NCI-H510A (cell line): ENCODE measurements at places on chromosomes 16 and 17.
A peak's percentile ranks its signal among the peaks of the same experiment; 100 is the strongest.

DNA sequence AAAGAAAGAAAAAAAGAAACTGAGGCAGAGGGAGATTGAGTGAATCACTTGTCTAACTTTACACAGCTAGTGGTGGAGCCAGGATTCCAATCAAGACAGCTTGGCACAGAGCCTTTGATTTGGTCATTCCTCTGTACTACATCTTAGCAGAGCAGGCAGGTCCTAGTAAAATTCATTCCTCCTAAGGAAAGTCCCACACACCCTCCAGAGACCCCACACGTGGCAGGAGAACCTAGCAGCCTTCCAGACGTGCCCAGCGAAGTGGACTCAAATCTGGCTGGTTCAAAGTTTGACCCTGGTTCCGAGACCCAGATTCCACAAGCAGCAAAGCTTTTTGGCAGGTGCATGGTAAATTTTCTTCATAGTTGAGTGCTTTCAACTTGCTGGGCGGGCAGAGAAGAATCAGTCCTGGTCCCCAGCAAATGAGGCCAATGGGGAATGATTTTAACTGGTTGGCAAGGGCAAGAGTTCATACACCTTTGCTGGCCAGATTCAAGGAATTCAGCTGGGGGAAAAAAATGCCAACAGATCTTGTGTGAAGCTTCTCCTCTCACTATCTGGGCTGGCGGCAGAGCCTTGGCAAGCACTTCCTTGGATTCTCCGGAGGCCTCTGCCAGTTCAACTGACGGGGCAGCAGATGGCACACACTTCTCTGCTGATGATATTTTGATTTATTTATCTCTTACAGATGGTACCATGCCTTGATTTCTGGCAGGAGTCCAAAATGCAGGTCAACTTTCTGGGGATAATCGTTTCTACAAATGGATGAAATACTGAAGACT lies 82.4 kb downstream of the GSG1L start:
- DNase-seq: no peak

DNA sequence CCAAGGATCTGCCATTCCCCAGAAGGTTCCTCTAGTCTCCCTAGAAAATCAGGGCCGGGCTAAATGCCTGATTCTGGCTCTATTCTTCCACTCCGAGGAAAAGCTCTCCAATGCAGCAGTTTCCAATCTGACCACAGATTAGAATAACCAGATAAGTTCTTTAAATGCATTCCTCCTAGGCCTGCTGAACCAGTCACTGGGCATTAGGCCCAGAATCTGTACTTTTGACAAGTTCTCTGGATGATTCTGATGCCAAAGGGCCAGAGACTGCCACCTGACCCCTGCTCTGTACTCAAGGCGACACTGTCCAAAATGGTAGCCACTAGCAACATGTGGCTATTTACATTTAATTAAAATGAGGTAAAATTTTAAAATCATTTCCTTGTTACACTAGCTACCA lies 22.3 kb downstream of the MAP3K14 start:
- DNase-seq: no peak

DNA sequence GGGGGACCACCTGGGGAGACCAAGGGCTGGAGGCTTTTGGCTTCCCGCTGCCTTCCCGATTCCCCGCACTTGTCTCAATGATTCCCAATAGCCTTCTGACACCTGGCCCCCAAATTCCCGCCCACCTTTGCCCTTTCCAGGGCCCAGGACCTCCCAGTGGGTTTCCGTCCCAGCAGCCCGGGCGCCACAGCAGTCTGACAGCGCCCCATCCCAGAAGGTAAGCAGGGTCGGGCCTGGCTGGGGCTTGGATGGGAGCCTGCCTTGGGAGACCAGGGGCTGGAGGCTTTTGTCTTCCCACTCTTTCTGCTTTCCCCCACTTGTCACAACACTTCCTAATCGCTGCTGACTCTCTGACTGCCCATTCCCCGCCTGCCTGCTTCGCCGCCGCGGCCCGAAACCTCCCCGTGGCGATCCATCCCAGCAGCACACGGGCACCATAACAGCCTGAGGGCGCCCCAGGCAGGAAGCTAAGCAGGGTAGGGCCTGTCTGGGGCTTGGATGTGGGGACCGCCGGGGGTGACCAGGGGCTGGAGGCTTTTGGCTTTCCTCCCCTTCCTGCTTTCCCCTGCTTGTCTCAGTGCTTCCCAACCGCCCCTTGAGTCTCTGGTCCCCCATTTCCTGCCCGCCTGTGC lies 2289.3 kb downstream of the TP53TG3F start:
- no peak for DNase-seq

DNA sequence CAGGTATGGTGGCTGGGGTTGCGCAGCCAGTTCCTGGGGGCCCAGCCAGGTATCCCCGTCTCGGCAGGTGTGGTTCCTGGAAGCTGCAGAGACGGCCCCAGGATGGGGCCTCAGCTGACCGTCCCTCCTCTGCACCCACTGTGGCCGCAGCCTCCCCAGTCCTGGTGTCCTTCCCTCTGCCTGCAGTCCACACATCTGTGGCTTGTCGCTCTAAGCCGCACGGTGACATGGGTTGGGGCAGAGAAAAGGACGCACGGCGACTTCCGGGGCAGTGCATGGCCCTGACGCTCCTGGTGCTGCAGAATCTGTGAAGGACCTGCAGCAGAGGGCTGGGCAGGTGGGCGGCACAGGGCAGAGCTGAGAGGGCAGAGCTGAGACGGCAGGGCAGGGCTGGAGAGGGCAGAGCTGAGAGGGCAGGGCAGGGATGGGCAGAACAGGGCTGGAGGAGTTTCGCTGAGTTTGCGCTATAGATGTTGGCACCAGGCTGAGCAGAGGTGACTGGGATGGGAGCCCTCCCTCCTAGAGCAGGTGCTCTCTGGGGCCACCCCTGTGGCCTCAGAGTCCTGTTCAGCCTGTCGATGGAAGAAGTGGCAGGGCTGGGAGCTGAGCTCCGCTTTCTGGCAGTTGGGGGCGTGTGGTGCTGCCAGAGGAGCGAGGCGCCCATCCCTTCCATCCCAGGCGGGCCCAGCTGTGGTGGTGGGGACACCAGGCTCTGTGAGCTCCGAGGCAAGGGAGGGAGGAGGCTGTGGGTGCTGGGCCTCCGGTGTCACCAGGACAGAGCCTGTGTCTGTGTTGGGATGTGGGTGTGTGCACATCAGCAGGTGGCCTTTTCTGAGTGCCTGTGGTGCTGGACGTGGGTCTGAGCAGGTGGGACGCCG lies 23.0 kb downstream of the TSC2 start:
- peak; percentile 38 for DNase-seq

- DNase-seq: no peak
Observed at GRCh38 chr17:49022391-49022941, 25.3 kb downstream of the IGF2BP1 start.

GRCh38 chr17:4341616-4341977 lies 24.9 kb downstream of the UBE2G1 start:
- DNase-seq: no peak

GRCh38 chr17:21522755-21523336 lies 146.7 kb downstream of the KCNJ12 start:
- no peak for DNase-seq

DNA sequence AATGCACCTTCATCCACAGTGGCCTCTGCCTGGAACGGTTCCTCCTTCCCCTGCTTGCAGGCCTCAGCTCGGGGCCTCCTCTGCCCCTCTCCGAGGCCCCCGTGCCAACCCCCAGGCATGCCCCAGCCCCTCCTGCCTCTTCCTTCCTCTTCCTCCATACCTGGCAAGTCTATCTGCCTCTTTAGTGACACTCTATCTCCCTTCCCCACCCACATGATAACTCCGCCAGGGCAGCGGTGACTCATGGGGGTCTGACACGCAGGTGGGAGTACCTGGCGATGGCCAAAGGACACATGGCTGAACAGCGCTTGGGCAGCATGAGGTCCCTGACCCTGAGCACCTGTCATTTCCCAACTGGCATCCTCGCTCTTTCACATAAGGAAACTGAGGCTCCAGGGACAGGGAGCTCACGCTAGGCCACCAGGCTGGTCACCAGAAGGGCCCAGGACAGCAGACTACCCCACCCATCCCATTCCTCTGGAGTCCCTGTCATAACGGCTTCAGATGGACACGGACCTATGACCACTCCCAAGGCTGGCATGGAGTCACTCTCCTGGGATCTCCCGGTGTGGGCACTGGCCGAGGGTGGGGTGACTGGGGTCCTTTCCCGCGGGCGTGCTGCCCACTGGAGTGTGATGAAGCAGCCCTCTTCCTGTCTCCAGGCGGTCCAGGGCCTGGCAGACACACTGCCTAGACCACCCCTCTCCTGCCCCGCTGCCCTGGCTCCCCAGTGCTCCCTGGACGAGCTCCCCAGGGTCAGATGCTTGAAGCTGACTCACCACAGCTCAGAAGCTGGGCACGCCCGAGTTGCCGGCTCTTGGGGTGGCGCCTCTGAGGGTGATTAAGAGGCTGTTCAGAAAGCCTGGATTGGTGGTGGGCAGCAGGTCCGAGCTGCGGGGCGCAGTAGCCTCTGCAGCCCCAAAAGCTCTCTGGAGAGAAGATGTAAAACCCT lies 100.6 kb downstream of the ENGASE start:
- DNase-seq: no peak

- no peak for DNase-seq
Observed at GRCh38 chr17:19672009-19672750, 23.6 kb downstream of the ALDH3A2 start.

- no peak for DNase-seq
Observed at GRCh38 chr16:28572696-28573510, 19.2 kb downstream of the SGF29 start.

GRCh38 chr17:7321466-7321865 lies 6.3 kb upstream of the GPS2 start:
- no peak for DNase-seq

DNA sequence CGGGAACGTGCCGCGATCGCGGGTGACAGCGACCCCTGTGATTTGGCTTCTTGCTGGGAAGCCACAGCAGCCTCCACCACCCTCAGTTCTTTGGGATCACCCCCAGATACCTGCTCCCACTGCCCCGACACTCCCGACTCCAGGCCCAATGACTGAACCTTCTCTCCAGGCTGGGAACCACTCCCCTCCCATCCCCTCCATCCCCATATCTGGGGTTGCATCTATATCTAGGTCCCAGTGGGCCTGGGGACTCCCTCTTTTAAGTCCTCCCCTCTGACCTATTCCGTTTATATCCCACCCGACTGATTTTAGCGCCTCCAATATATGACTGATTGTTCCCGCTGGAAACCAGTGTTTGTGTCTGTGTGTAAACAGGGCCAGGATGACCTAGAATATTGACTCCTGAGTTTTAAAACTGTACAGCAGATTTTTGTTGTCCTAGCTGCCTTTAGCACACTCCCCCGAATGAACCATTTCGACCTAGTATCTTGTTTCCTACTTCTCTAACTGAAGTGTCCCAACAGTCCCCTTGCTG lies 667 bp downstream of the PSMD3 start:
- DNase-seq: no peak

DNA sequence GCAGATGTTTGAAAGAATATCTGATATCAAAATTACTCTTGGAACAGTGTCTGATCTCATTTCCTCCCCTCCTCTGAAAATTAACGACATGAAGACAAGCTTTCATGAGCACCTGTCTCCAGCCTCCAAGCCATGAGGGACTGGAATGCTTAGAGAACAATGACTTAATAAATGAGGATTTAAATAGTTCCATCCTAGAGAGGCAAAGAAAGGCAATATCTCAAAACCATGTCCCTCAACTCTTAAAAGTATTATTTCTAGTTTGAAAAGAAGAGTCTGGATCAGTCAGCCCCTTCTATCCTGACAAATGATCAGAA lies 137.5 kb downstream of the ANKFN1 start:
- DNase-seq: no peak

DNA sequence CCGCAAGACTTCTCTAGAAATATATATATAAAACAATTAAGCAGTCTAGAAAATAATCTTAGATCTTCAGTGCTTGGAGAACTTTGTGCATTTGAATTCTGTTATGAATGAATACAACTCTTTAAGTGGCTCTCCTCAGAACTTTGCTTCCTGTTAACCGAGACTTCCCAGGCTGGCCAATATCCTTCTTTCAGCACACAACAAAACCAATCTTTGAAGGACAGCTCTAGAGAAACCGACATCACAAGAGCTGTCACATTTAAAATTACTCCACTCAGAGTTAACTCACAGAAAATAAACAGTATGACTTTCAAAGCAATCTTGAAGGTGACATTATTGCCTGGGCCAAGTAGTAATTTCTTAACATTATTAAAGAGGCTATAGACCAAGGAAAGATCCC lies 49.7 kb upstream of the ITGA2B start:
- no peak for DNase-seq

GRCh38 chr17:8430966-8431365 lies 4.7 kb upstream of the NDEL1 start:
- DNase-seq: no peak

GRCh38 chr16:1610899-1611632 lies 806 bp downstream of the IFT140 start:
- no peak for DNase-seq

- no peak for DNase-seq
Observed at GRCh38 chr16:84607694-84608093, 10.2 kb downstream of the COTL1 start.

DNA sequence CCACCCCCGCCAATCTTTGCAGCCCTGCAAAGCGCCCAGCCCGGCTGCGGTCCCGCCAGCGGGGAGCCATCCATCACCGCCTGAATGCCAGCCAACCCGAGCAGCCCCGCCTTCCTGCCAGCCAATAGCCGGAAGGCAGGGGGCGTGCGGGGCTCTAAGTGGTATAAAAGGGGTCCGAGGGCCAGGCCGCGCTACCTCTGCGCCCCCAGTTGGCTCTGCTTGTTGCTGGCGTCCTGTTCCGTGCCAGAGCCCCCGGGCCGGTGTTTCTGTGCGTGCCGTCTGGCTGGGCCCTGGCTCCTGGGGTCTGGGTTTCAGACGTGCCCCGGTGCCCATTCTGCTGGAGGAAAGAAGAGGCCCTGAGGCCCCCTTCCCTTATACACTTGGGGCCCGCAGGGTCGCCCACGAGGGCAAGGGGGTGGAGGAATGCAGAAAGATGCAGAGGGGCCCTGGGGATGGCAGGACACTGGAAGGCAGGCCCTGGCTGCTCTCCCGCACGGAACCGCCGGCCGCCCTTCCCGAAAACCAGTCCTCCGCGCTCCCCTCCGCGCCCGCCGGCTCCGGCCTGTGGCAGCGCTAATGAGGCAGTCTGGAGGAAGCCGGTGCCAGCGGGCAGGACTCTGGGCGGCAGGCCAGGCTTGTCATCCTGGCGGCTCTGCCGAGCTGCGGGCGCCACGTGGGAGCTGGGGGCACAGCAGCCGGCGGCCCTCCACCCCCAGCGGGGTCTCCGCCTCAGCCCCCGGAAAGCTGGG lies 14.0 kb downstream of the COPZ2 start:
- DNase-seq: peak; percentile 90

DNA sequence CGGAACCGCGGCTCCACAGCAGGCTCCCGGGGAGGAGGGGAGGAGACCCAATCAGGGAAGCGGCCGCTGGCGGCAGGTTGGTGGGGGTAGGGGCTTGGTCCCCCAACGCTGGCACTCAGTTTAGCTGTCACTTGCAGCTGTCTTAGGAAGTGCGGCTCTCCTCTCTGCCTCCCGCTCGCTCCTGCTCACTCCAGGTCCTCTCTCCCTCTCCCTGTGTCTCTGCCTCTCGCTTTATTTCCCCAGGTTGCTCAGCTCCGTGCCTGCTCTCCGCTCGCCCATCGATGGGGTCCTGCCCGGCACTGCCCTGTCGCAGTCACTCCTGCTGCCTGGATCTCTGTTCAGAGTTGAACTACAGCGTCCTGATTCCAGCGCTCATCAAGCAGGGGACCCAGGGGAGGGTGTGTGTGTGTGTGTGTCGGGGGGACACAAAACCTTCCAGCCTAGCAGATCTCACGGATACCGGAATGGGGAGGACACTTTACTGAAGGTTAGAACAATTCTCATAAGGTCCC lies 145.6 kb downstream of the ENGASE start:
- DNase-seq: no peak

GRCh38 chr16:67563708-67564468 lies 1.6 kb downstream of the CTCF start:
- DNase-seq: no peak

- DNase-seq: no peak
Observed at GRCh38 chr16:35306915-35307314, 1847.5 kb downstream of the TP53TG3F start.
